ENCODE measurements at places on chromosomes 7 and 10.

- DNase-seq, result peak; percentile 81
Observed at GRCh38 chr10:89235073-89235798, 16.3 kb downstream of the LIPA start.

- DNase-seq, result no peak
Observed at GRCh38 chr10:20489961-20490360, 407.1 kb downstream of the NEBL start.

- no peak for DNase-seq
Observed at GRCh38 chr7:83365746-83366145, 203.1 kb upstream of the PCLO start.

- DNase-seq, result peak; percentile 89
Observed at GRCh38 chr7:152464312-152465118, 28.7 kb upstream of the KMT2C start.

DNA sequence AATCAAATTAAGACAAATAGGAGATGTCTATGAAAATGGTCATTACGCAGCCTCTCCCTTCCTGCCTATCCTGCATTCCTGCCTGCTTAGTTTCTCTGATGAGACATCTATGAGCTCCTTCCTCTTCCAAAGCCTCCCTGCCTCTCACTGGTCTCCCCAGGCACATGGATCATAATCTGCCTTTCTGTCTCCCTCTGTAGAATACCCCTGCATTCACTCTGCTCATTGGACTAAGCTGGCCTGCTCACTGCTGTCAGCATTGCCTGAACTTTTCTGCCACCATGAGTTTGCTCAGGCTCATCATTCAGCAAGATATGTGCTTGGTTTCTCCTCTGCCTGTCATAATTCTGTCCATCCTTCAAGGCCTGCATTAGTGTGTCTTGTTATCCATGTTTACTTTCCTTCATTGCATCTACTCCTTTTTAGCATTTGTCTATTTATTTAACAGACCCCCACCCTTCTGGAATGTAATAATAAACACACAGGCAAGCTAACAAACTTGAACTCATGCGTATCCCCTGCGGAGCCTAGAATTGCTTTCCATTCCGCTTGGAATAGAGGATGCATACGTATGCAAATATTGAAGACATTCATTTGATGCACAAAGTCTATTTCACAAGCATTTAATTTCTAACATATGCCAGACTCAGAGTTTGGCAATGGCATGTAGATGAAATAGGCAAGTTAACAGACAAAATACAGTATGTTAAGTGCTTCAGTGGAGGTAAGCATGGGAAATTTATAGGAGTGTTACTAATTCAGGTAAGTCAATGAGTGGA lies 88.3 kb downstream of the PTPRZ1 start:
- DNase-seq, result peak; percentile 73

DNA sequence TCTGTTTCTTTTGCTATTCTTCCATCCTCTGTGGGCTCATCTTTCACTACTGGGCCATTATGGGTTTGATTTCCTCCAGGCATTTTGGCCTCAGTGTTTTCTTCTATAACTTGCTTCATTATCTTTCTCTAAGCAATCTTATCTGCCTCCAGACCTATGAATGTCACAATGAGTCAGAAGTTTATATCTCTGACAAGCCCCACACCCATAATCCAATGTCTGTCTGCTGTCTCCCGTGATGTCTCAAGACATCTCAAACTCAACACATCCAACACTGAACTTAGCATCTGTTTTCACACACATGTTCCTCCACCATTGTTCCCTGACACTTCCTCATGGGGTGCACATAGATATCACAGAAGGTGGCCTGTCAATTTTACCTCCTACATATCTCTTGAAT lies 46.7 kb upstream of the RHOBTB1 start:
- no peak for DNase-seq

DNA sequence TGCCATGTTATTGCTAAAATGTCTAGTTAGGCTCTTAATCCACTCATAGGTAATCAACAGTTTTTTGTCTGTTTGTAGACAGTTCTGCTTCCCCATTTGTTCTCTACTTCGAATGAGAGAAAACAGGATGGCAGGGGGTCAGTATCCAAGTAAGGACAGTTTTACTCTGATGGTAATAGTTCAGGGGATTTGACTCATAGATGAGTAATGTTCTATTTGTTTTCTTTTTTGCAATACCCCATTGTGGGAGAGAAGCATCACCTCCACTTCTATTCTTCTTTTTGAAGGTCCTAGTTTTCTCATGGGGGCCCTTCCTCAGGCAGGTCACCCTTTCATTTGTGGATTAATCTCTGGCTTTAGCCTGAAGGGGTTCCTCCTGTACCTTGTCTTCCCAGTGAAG lies 13.9 kb downstream of the PCLO start:
- DNase-seq, result peak; percentile 4

DNA sequence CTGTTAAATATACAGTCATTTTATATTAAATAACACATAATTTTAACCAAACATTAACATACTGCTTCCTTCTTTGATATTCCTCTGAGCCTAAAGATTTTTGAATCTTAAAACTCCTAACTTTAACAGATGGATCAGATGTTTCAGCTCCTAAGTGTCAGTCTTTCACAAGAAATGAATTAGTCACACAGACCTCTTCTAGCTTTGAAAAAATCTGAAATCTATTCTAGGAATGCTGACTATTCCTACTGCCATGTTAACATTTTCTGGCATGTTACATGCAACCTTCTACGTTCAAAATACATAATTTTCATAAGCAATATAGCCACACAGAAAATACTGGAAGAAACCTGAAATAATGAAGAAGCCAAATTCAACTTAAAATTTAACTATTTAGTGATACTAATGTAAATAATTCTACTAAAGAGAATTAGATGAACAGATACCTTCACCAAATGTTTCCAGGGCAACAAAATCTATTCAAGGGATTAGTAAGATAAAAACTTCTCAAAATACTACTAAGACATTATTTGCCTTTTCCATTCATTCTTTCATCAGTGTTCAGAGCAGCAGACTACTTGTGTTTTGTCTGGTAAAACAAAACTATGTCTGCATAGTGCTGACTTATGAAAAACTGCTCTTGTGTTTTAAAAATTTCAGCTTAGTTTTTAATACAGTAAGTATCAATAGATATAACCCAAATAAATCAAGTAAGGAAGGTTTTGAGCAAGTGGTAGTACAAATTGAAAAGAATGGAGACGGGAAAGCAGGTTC lies 9.2 kb downstream of the JMJD1C start:
- peak; percentile 64 for DNase-seq

DNA sequence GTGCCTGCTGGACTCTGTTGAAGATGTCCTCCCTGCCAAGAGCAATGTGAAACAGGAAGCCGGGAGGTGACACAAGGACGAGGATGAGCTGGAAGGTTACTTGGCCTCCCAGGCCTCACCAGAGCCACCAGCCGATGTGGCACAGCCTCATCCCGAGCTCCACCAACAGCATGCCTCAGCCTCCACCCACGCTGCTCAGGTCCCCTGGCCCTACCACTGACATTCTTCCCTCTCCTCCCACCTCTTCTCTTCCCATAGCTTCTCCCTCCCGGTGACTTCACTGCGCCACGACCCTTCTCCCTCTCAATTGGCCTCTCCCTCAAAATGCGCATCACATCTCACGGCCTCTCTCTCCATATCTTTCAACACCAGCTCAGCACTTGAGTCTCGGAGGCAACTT lies 249.9 kb downstream of the SKAP2 start:
- no peak for DNase-seq

DNA sequence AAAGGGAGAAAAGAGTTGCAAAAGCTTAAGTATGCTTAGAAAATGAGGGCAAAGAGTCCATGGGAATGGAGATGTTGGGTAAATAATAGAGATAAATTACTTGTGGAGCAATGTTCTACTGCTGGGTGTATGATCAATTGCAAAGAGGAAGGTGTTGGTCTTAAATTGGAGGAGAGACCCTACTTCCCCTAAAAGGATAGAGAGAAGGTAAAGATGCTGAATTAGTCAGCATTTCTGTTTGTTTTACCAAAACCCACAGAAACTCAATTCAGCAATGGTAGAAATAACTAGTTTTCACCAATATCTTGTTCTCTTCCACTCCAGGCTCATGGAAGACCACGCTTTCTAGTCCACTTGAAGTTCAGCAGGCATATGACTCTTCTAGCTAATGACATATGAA lies 32.1 kb downstream of the ASB4 start:
- no peak for DNase-seq

GRCh38 chr7:17239683-17240521 lies 58.5 kb upstream of the AHR start:
- DNase-seq, result peak; percentile 4

DNA sequence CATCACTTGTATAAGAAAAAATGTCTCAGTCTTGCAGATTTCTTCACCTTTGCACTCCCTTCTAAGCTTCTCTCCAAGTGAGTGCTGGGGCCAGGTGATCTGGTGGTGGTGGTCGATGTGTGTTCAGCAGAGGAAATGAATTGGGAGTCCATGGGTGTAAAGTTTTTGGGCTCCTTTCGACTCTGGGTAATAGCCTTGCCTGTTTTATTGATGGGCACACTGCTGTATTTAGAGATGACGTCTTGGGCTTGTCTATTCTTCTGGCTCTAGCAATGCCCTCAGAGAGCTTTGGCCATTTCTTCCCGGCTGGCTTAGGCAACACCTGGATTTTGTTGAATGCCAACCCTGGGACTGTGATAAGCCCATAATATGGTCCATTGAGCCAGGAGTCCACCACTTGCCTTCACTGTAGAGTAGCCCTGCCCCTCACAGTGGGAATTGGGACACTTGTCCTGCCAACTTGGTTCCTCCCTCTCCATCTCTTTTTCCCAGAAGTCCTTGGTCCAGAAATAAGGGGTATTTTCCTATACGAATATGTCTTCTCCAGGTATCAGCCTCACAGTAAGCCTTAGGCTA lies 11.7 kb downstream of the PNLIP start:
- no peak for DNase-seq

DNA sequence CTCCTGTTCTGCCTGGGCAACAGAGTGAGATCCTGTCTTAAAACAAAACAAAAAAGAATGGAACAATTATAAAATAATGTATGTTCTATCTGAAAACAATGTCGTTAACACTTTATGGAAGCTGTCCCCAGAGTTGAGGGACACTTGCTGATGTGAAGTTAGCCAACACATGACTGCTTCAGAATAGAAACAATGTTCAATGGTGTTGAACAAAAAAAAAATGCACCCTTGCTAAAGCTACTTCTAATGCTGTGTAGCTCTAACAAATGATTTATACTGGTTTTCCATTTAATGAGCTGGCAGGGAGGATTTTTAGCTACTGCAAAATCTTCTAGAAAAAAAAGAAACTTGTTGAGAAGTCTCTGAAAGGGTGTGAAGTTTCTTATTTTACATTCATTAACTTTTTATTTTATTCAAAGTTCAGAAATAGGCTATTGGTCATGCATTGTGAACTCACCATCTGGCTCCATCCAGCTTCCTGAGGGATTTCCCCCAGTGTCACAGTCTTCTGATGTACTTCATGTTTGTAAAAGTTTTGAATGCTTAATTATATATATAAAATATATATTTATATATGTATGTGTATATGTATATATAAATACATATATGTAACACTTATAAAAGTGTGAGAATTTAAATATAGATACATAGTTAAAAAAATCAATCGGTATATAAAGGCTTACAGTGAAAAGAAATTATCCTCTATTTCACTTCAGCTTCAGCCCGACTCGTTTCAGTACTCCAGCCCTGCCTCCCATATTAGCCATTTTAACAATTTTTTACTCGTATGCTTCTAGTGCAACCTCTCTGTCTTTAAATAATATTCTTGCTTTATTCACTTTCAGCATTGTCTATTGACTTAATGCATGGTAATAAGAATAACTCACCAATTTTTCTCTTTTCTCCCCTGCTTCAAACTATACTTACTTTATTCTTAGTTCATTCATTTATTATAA lies 35.0 kb downstream of the HDAC9 start:
- no peak for DNase-seq

DNA sequence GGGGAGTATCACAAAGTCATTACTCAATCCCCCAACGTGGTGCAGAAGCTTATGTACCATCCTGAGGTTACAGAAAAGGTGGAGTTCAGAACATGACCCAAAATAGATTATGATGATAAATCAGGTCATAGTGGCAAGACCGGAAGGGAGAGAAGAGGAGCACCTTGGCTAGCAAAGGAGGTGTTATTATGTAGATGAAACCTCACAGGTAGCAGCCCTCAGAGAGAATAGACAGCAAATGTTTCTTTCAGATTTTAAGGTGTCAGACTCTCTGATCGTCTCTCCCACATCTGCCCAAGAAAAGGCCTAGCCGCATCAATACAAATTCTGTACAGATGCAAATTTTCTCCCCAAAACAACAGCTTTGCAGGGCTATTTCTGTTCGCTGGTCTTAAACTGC lies 88.3 kb upstream of the SEMA3D start:
- no peak for DNase-seq

- DNase-seq, result no peak
Observed at GRCh38 chr10:13773043-13773442, 186.3 kb downstream of the PRPF18 start.

DNA sequence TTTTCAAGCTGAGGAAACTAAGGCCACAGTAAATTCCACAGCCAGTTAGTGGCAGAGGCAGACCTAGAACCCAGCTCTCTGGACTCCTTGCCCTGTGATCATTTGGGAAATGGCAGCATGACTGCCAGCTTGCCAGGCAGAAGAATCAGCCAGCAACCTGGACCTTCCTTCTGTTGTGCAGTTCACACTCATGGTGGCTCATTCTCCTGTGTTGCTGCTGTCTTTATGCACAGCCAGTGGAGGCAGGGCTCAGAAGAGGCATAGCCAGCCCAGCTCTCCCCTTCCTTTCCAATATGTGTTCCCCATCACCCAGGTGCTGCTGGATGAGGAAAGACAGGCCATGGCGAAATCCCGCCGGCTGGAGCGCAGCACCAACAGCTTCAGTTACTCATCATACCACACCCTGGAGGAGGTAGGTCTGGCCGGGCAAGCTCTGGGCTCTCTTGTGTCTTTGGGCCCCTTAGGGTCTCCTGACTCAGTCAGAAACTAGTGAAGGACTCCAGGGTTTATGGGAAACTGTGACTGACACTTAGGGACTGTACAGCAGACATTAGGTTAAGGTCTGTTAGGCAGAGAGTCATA lies 14.8 kb downstream of the CPA5 start:
- DNase-seq, result no peak

DNA sequence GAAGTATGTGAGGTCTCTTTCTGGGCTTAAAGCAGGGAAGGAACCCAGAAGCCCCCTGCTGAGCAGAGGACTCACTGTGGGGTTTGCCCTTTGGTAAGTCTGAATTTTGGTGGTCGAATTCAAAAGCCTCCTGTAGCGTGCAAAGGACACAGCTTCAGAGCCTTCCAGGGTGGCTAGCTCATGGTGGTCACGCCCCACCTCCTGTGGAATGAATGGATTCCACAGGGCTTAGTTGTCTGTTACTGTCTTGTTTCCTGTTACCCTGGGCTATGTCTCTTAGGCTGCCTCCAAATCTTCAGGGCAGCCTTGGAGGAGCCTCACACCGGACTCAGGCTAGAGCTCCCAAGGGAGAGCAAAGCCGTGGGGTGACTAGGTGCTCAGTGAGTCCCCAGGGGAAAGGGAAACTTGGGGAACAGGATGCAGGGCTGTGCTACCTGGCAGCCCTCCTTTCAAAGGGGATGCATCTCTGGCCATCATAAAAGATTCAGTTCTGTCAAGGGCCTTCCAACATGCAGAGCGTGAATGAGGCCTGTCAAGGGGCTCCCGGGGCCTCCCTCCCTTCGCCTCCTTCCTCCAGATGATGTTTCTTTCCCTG lies 211.7 kb downstream of the CCSER2 start:
- peak; percentile 57 for DNase-seq
